H4 (cell line): ENCODE measurements at places on chromosomes 3 and 15.

- DNase-seq: no peak
Measured at GRCh38 chr3:40921251-40921650, 278.1 kb upstream of the CTNNB1 start.

GRCh38 chr3:98962189-98962930 lies 60.9 kb upstream of the DCBLD2 start:
- DNase-seq: peak; percentile 36

GRCh38 chr3:20256144-20256543 lies 70.1 kb upstream of the SGO1 start:
- DNase-seq: no peak

- DNase-seq: no peak
Measured at GRCh38 chr15:34065261-34065660, 26.3 kb upstream of the AVEN start.

DNA sequence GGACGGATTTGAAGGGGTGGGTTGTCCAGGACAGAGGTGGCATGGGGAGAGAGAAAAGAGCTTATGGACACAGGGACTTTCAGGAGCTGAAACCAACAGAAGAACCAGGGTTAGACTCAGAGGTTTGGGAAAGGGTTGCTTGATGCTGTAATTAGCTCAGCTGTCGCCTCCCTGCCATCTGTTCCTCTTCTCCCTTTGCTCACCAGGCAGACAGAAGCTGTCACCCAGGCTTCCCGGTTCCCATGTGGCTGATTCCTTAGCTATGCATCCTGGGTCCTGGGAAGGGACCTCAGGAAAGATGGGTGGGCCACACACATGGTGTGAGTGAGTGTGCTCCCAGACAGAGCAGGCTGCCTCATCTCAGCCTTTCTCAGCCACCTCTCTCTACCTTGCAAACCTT lies 14.1 kb downstream of the PTPN23 start:
- DNase-seq: no peak

GRCh38 chr3:124886168-124887056 lies 753 bp downstream of the ITGB5 start:
- DNase-seq: peak; percentile 48

DNA sequence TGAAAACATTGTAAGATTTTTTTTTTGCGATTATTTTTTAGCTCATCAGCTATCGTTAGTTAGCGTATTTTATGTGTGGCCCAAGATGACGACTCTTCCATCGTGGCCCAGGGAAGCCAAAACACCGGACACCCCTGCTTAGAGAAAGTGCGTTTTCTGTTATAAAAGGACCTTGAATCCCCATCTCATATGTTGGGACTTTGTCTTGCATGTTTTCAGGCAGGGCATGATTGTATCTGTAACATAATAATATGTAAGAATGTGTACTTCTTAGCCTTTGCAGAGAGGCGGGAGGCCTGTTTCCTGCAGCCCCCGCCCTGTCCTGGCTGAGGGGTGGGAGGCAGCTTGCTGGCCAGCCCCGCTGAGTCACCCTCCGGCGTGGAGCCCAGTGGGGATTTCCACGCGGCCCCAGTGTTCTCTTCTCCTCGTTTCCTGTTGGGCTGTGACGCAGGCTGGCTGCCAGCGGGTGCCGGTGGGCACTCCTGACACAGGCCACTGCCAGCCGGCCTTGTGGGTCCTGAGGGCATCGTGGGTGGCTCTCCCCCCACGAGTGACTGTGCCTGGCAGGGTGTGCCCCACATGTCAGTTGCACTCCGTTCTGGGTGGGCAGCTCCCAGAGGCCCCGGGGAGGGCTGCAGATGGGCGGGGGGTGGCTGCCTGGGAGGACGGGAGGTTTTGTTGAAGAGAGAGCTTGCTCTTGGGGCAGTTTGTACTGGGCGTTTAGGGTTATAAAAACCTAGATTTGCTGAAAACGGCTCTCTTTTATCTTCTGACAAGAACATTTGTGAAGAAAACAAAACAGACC lies 55.6 kb downstream of the SMAD3 start:
- DNase-seq: peak; percentile 54

DNA sequence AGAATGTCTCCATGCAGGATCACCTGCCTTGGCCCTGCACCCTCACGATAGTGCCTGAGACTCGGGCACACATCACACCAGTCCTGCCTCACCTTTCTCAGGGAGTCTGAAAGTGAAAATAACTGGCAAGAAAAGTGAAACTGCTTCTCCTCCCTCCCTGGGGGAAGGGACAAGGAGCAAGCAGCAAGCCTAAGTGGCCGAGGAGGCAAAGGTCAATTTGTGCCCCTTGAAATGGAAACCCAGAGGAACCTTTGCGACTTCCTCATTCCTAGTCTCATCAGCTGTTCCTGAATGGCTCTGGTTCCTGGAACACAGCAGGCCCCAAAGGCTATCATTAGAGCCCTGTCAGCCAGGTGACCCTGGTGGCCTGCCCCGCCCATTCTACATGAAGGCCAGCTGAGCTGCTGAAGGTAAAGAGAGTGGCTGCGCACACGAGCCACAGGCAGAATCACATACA lies 28.0 kb upstream of the SLCO2A1 start:
- no peak for DNase-seq

GRCh38 chr3:50190936-50191660 lies at the start of gene GNAT1:
TSS of gene GNAT1 (plus strand) at chr3:50191610. CDS start at chr3:50191726, 116 bp downstream.
- DNase-seq: no peak

DNA sequence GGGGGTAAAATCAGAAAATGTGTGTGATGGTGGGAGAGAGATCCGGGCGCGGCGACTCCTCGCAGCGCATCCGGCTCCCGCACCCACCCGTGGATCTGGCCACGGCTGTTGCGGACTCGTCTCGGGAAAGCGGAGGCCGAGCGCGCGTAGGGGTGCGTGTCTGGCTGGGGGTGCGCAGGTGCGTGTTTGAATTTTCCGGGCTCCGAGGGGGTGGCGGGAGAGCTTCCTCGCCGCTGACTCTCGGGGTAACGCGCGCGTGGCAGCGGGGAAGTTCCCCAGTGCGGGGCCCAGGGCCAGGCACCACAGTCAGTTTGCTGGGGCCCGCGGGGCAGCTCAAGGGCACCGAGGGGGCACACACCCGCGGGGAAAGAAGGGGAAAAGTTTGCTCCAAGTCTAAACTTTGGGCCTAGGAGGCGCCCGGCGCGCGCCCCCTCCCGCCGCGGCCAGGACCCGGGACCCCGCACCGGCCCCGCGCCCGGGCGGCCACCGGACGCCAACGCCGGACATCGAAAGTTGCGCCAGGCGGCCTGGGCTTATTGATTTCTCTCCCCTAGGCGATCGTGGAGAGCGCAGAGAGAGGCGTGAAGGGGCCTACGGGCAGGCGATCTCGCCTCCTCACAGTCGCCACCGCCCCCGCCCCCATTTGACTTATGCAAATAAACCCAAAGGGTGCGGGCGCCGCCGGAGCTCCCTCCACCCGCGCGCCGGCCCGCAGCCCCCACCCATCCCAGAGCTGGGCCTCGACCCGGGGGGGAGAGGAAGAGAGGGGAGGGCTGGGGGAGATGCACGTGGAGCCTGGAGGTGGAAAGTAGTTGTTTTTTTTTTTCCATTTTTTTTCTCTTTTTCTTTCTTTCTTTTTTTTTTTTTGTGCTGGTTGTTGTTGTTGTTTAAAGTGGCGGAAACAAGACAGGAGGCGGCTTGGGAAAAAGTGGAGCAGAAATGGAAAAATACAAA lies 639 bp downstream of the FOXP1 start:
- peak; percentile 9 for DNase-seq

- DNase-seq: no peak
Measured at GRCh38 chr3:152323834-152324233, 55.1 kb downstream of the MBNL1 start.

- peak; percentile 91 for DNase-seq
Measured at GRCh38 chr3:151086484-151087456, 1.3 kb downstream of the MED12L start.

- DNase-seq: no peak
Measured at GRCh38 chr3:148748283-148748682, 50.6 kb downstream of the AGTR1 start.

DNA sequence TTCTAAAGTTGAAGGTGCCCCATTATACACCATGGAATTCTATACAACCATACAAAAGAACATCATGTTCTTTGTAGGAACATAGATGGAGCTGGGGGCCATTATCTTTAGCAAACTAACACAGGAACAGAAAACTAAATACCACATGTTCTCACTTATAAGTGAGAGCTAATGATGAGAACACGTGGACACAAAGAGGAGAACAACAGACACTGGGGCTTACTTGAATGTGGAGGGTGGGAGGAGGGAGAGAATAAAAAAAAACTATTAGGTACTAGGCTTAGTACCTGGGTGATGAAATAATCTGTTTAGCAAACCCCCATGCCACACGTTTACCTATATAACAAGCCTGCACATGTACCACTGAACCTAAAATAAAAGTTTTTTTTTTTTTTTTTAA lies 342.7 kb downstream of the PLCL2 start:
- DNase-seq: no peak

GRCh38 chr3:169137076-169137475 lies 526.4 kb downstream of the MECOM start:
- DNase-seq: no peak

GRCh38 chr3:141764045-141764444 lies 837 bp downstream of the GRK7 start:
- DNase-seq: no peak

GRCh38 chr3:87173071-87173470 lies 54.0 kb upstream of the CHMP2B start:
- no peak for DNase-seq

GRCh38 chr15:94228611-94229010 lies 2.8 kb upstream of the MCTP2 start:
- DNase-seq: no peak

- DNase-seq: no peak
Measured at GRCh38 chr15:35379972-35380371, 166.0 kb downstream of the DPH6 start.

DNA sequence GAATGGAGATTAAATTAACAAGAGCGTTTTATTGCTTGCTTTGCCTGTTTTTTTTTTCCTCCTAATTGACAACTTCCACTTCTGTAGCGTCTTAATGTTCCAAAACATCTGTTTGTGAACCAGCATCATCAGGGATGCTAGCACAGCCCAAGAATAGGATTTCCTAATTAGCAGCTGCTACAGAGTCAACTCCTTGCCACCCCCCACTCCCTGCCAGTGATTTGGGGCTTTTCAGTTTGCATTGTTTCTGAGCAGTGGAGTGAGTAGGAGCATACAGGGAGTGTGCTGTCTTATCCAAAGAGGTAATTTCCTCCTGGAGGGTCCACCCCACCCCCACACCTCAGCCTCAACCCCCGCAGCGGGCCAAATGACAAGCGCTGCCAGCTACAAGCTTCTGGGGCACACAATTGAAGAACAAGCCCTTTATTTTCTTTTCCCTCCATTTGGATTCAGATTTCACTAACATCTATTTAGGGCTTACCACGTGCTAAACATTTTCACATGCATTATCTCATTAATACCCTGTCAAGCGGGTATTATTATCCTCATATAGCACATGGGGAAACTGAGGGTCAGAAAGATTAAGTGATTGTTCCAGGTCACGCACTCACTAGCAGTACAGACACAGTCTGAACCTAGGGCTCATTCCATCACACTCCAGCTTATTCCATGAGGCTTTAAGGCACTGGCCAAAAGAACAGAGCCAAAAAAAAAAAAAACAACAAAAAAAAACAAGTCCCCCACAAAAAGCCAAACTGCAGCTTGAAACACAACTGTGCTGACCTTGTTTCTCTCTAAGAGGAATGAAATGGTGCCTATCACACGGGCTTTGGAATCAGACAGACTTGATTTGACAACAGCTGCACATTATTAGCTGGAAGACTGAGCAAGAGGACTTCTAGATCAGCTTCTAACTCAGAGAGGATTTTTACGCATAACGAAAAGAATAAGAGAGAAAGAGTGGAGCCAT lies 16.4 kb downstream of the HEG1 start:
- no peak for DNase-seq

DNA sequence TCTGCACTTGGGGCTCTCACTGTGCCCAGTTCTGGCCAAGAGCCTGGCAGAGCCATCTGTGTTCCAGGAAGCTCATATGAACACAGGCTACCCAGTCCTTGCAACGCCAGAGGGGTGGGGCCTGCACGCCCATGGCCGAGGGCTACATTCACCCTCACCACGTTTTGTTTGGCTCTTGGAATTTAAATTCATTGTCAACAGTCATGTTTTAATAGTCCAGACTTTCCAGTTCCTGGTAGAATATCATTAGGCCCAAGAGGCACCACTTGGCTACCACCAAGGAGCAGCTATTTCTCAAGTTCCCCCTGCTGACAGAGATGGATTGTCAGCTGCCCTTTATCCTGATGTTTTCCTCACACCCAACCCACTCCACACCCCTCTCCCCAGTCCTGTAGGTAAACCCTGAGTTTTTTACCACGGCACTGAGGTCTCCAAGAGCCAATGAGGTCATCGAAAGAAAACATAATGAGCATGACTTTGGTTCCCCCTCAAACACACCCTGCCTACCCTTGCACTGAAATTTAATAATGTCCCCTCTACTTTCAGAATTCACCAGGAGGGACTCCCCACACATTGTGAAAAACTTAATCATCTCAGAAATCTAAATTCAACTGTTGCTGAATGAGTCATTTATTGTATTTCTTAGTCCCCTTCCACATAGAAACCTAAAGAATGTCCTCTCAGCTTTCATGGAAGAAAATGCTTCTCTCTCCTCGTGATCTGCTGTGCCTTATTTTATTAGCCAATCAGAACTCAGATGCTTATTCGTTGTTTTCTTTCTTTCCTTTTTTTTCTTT lies 125.1 kb downstream of the SHQ1 start:
- peak; percentile 59 for DNase-seq

DNA sequence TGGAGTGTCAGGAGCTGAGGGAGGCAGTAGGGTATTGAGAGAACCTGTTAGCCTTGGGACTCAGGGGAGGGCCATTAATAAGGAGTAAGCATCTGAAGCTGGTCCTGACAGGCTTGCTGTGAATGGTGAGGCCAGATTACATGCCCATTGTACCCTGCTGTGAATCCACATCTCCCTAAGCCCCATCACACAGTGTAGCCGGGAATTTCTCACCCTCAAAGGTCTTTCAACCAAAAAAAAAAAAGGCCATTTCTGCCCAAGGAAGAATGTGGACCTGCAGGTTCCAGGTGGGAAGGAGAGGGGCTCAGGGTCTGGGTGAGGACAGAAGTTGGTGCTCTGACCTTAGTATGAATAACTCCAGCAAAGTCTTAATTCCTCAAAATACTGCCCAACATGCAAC lies 37.2 kb downstream of the MAGEF1 start:
- DNase-seq: no peak

- DNase-seq: no peak
Measured at GRCh38 chr15:101442272-101442671, 47.2 kb downstream of the PCSK6 start.

DNA sequence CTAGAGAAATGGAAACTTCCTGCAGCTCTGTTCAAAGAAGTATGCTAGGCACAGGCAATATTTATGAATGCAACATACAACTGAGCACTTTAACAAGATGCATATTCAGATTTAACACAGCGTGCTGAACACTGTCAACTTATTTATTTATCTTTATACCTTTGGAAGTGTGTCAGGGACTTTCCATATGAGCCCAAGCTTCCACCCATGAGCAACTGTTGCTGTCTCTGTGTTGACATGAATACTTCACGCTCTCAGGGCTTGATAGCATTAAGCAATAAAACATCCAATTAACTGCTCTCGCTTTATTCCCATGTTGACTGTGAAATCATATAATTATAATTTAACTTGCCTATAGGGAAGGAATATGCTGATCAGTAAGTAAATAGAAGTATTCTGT lies 116.6 kb upstream of the ROBO1 start:
- DNase-seq: no peak
